ENCODE measurements at places on chromosomes 2 and 18.

- no peak for DNase-seq
Measured at GRCh38 chr2:203238292-203238703, 520 bp upstream of the CYP20A1 start.

- DNase-seq, result no peak
Measured at GRCh38 chr2:830419-831224, 120.0 kb upstream of the SNTG2 start.

- no peak for DNase-seq
Measured at GRCh38 chr18:59695551-59695950, 1.7 kb downstream of the CCBE1 start.

DNA sequence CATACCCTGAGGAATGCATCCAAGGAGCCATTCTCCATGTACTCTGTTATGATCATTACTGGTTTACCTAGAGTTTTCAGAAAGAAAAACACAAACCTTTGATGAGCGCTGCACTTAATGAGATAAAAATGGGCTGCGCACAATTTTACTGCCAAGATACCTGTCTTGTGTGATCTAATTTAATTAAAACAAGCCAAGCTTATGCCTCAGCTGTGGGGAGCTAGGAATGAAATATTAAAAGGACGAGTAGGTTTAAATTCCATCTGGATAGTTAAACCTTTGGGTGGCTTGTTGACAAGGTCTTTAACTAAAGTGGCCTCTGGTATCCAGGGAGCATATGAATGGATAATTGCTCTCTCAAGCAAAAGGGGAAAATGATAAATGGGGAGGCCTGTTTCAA, 135.0 kb downstream of the EPHA4 start:
- no peak for DNase-seq

DNA sequence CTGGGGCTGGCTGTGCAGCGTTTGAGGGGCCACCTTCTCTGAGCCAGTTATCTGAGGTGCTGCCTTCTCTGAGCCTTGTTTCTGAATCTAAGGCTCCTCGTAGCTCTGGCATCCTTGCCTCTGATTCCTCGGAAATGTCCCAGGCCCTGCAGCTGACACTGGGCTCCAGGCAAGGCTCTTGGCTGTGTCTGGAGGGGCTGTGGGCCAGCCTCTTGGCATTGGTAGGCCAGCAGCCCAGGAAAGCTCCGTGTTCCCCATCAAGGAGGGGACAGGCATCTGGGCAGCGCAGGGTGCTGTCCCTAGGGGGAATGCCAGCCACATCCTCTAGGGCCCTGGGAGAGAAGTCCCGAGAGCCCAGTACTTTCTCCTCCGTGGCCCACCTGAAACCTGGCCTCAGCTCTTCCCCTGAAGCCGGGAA, 40.7 kb upstream of the TAF1B start:
- DNase-seq, result no peak

DNA sequence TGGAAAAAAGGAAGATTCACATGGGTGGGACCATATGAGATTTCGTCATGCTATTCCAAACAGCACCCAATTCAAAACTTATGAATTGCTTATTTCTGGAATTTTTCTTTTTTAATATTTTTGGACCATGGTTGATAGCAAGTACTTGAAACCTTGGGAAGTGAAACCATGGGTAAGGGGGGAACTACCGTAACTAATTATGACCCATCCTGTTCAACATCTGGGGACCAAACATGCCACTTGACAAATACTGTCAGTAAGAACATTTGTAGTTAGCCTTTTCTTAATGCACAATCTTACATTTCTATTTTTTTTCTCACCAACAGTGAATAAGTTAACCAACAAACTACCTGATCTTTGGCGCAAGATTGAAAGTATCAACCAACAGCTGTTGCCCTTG, 105.7 kb upstream of the TTC39C start:
- DNase-seq, result no peak

- no peak for DNase-seq
Measured at GRCh38 chr2:1803217-1804110, 59.1 kb upstream of the PXDN start.

DNA sequence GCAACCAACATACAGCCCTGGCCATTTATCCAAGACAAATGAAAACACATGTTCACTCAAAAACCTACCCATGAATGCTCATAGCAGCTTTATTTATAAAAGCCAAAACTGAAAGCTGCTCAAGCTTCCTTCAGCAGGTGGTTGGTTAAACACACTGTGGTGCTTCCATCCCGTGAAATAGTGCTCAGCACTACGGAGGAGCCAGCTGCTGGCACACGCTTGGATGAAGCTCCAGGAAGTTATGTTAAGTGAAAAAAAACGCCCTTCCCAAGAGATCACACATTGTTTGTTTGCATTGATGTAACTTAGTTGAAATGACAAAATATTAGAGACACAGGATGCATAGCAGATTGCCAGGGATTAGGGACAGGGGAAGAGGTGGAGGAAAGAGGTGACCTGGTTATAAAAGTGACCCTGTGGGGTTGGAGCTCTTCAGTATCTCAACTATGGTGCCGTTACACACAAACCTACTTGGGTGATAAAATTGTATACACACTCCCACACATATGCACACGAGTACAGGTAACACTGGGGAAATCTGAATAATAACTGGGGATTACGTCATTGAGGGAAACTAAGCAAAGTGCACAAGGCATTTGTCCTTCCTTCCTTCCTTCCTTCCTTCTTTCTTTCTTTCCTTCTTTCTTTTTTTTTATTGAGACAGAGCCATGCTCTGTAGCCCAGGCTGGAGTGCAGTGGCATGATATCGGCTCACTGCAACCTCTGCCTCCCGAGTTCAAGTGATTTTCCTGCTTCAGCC, 6.2 kb upstream of the ALPG start:
- DNase-seq, result no peak

GRCh38 chr18:50661013-50661412, 101.1 kb downstream of the MAPK4 start:
- DNase-seq, result no peak

All from activated T-helper 9 cell treated with anti-CD3 and anti-CD28 coated beads, Interleukin-2, amount 50 U/mL, for 16 hours (primary cell).